ENCODE measurements at places on chromosomes 6 and 20.

GRCh38 chr6:46914279-46914810 is 7.4 kb downstream of the ADGRF5 start:
- DNase-seq = no peak

DNA sequence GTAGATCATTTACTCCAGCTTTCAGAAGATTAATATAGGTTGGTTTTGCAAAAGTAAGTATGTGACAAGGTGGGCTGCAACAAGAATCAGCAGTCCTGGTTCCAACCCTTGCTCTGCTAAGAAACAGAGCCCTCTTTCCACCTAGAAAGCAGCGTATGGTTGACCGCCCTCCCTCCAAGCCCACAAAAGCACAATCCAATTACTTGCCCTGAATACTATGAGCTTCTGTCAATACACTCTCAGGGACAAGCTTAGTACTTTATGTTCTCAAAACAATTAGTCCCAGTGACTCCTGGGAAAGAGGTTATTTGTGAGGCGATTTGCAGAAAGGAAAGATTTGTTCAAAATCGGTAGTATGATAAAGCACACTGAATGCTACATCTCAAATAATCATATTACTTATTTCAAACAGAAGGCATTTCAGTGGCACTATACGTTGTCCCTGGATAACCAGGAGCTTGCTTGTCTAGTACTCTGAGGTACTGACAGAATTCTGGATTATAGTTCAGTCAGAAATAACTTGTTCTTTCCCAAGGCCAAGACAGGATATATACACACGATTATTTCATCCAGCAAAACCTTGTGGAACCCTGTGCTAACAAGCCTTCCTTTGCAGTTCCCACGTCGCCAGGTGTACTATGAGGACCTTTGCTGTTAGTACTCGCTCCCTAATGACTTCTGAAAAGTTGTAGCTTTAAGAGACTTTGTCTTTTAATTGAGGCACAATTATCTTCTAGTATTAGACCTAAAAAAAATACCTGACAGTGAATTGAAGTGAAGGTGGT is 96.9 kb upstream of the ADTRP start:
- DNase-seq = no peak

- no peak for DNase-seq
These were observed 36.1 kb upstream of the JAG1 start for GRCh38 chr20:10709916-10710315.

- DNase-seq = no peak
These were observed 1.9 kb downstream of the RNF217 start for GRCh38 chr6:124963831-124964763.

DNA sequence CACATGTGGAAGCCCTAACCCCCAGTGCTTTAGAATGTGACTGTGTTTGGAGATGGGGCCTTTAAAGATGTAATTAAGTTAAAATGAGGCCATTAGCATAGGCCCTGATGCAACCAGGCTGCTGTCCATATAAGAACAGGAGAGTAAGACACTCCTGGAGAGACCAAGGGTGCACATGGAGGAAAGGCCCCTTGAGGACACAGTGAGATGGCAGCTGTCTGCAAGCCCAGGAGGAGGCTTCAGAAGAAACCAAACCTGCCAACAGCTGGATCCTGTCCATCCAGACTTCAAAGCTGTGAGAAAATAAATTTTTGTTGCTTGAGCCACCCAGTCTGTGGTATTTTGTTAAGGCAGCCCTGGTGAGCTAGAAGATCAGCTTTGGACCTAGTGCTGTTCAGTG is 16.8 kb upstream of the SNRPB2 start:
- no peak for DNase-seq

- DNase-seq = no peak
These were observed 161.7 kb downstream of the UNC5CL start for GRCh38 chr6:40877362-40877761.

DNA sequence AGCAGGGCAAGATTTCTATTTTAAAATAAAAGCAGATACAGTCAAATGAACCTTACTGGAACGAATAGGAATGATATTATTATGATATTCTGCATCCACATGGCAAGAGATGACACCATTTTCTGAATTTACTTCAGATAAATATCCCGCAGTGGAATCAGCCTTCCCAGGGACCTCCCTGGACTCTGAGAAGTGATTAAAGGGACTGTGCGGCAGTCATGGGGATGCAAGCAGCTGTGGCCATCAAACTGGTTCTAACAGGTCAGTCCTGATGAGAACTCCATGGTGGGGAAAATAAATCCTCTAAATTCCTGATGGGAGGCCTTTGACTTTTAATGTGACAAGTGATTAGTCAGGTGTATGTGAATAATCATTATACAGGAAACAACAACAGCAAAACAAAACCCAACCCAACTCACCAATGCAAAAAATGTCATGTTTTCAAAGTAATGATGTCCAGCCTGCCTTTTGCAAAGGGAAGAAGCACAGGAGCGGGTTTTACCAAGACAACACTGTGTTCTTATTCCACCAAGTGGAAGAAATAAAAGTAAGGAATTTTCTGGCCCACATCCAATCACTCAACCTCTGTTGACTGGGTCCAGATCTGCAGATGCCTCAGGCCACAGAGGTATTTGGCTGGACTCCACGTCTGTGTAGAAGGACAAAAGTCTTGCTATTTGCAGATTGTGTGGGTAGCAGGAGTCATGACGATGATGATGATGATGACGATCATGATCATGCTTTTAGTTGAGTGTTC is 61.9 kb upstream of the CITED2 start:
- no peak for DNase-seq
